ENCODE measurements at places on chromosomes 12 and 14.

DNA sequence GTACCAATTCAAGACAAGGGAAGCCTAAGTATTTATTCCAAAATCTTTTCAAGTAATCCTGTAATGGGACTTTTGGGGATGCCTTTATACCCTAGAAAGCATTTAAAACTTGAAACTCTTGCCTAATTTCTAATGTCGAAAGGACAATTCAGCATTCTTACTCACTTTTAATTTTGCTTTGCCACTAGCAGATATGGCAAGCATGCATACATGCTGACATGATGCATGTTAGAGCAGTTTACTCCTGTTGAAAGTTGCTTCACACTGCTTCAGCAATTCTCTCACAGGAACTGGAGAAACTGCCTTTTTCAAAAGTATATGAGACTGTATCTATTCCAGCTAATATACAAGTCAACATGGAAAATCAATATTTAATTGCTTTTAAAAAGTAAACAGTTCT is 79.9 kb downstream of the TAOK3 start:
- no peak for DNase-seq

- no peak for DNase-seq
These were observed 80.6 kb upstream of the DBX2 start for GRCh38 chr12:45131506-45131905.

DNA sequence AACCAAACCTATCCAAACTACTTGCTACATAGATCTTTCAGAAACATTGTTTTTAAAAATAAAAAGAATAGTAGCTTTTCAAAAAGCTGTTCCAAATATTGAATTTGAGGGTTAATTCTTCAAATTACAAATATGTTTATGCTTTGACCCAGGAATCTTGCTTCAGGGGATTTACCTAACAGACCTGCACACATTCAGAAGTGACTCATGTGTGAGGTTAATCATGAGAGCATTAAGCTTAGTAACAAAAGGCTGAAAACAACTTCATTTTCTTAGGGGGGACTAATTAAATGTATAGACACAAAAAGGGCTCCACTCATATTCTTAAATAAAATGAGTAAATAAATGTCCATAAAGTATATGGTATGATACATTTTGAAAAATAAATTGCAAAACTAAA is 672.4 kb upstream of the FLRT2 start:
- no peak for DNase-seq

DNA sequence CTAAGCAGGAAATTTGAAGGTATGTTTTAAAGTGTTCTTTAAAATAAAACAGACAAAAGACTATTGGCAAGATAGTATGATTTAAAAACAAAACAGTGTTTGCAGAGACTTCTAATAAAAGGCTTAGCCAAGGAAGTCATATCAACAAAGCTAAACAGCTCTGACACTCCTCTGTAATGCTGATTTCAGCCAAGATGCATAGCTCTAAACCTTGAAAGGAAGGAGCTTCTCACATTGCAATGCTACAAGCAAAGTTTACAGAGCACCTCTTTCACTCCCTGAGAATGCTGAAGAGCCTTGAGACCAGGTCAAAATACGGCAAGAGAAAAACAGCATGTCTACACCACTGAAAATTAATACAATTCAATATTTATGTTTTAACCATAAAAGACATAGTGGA is 51.8 kb downstream of the PARP11 start:
- no peak for DNase-seq

DNA sequence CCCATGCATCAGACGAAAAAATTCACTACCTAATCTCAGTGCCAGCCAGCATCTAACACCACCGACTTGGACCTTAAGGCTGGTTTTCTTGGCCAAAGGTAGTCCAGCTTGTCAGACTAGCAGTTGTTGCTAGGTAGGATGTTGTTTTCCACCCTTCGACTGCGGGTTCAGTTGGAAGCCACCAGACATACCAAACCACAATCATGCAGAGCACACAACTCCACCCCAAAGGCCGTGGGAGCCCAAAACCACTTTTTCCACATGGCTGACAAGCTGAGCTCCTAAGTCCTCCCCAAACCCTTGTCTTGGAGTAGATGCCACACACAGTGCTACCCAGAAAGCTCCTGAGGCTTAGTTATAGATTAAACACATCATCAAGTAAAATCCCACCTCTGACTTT is 46.8 kb downstream of the LRIG3 start:
- no peak for DNase-seq
